CD4-positive, alpha-beta T cell treated with Interleukin-10 for 1 hour (primary cell): ENCODE measurements at places on chromosomes 2 and 18.

DNA sequence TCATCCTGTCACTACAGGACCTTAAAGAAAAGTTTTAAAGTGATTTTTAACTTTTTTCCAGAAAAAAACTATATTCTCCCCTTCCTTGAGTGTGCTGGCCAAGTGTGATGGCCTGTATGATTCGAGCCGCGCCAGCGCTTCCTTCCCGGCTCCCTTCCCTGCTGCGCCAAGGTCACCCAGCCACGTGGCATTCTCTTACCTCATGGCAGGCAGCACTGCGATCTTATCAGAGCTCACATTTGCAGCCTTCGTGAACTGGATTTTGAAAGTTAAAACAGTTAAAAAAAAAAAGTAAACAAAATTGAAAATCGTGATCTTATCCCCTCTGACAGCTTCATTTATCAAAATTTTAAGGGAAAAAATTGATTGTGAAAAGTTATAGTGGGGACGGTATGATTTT is 279.8 kb downstream of the PTGR3 start:
- no peak for DNase-seq

- DNase-seq = no peak
Measured at GRCh38 chr18:12253663-12254135, 462 bp upstream of the CIDEA start.

- DNase-seq = no peak
Measured at GRCh38 chr2:16680781-16681180, 15.1 kb upstream of the CYRIA start.

- DNase-seq = no peak
Measured at GRCh38 chr2:24163601-24164000, 11.3 kb upstream of the FAM228A start.

GRCh38 chr2:217060516-217060915 is 200.7 kb upstream of the TNP1 start:
- no peak for DNase-seq
